ENCODE measurements at places on chromosomes 16 and 17.

DNA sequence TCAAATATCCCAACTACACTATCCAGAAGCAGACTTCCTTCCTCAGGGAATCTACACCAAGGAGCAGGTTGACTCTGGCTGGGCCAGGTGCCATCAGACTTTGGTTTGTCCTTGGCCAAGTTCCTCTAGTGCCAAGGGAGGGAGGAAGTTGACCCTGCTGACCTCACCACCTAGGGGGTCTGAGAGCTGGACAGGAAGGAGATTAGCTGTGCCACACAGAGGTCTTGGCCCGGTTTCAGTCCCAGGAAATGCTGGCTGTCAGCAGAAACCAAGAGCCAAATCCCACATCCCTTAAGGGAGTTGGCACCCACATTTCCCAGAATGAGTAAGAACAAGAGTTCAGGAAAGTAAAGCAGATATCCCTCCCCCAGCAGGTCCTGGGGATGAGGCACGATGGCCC lies 178.2 kb downstream of the SALL1 start:
- DNase-seq, result no peak

DNA sequence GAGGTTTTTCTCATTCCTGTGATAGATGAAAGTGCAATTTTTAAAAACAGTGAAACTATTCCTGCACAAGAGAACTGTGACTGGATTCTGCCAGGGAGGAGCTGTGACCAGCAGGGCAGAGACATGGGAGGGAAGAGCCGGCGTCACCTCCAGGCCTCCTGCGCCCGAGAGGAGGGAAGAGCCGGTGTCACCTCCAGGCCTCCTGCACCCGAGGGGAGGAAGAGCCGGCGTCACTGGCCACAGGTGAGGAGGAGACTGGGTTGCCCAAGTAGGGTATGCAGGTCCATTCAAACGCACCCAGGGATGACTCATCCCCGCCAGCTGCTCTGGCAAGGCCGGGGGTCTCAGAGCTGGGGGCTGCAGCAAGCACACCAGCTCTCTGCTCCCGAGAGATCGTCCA lies 56.7 kb downstream of the METRNL start:
- no peak for DNase-seq

DNA sequence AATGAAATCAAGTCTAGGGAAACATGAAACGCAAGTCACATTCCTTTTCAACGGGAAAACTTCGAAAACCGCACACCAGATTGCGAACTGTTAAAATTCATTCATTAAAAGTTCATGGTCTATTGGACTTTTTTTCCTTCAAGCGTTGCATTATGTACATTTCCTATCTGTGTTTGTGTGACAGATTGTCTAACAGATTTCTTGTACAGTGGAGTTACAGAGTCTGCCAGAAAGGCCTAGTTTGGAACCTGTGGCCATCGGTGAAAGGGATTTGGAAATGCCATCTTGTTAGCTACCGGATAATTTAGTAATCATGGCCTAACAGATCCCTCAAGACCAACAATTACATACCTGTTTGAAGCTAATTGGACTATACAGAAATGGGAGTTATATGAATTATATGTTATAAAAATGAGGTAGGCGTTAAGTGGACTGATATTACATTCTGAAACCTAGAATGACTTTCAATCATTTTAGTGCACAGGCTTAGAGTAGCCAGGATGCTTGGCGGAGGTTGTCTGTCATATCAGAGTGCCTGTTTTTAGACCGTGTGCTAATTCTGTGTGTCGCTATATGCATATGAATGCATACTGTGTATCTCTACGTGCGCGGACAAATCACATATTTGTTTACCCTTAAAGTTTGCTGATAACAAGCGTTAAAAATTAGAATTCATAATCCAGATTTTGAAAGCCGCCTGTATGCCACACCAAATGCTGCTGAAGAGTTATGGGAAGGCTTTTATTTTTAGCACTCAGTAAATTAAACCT lies 885.4 kb upstream of the RBFOX1 start:
- no peak for DNase-seq

DNA sequence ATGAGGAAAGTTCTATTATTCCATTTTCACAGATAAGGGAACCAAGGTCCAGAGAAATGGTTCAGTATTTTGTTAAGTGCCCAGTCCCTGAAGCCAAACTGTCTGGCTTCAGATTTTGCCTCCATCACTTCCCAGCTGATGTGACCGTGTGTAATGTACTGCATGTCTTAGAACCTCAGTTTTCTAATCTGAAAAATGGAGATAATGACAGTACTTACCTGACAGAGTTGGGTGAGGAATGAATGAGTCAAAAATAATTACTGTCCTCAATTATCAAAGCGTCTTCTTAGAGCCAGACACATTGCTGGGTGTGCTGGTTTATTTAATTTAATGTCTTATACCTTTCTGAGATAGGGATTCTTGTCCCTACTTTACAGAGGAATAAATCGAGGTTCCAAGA lies 6.7 kb downstream of the ZNF668 start:
- DNase-seq, result no peak

- no peak for DNase-seq
These were observed 395.3 kb downstream of the HS3ST4 start for GRCh38 chr16:26087091-26087490.

GRCh38 chr16:20023190-20023589 lies 50.5 kb downstream of the GPR139 start:
- DNase-seq, result no peak

DNA sequence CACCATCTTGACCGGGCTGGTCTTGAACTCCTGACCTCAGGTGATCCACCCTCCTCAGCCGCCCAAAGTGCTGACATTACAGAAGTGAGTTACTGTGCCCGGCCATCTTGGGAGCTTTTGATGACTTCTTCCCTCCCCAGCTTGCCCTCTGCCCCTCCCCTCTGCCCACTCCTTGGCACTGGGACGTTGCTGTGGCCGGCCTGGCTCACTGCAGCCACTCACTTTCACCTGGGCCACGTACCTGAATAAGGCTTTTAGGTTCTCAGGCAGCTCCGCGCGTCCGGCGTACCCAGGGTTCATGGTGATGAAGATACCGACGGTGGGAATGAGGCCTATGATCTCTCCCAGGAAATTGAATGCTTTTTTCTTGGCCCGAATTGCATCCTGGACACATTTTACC lies 81.6 kb downstream of the DNAH17 start:
- no peak for DNase-seq
